ENCODE measurements at places on chromosomes 12 and 14.

DNA sequence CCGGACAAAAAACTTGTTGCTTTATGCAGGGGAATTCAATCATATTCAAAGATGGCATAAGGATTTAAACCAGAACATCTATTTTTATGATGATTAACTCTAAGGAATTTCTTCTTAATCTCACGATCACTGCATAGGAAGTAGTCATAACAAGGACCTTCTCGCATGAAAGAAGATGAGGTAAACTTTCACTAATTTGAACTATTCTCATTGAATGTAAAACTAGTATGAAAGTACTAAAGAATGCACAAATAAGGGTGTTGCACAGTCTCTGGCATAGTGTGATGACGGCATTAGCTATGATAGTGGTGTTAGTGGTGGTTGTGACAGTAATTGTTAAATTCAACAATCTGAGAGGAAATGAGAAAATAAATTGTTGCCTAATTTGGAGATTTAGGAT is 280.0 kb downstream of the SLC6A15 start:
- no peak overlapping the region for H3K27ac ChIP-seq
- DNase-seq = no peak
- no peak overlapping the region for H3K4me3 ChIP-seq
- no peaks in the 10 kb centered on the region for H3K36me3 ChIP-seq
- H3K4me1 ChIP-seq = peaks cover 6% of the 10 kb centered on the region

- DNase-seq = no peak
- H3K36me3 ChIP-seq = no peaks in the 10 kb centered on the region
- H3K27me3 ChIP-seq = no peaks in the 10 kb centered on the region
- no peak overlapping the region for H3K27ac ChIP-seq
- no peaks in the 10 kb centered on the region for H3K4me1 ChIP-seq
- no peak overlapping the region for H3K4me3 ChIP-seq
These were observed 117.6 kb downstream of the CMAS start for GRCh38 chr12:22163594-22163993.

- no peak overlapping the region for H3K4me3 ChIP-seq
- H3K36me3 ChIP-seq = no peaks in the 10 kb centered on the region
- H3K27me3 ChIP-seq = no peaks in the 10 kb centered on the region
- H3K27ac ChIP-seq = no peak overlapping the region
- no peak for DNase-seq
- peaks cover 11% of the 10 kb centered on the region for H3K4me1 ChIP-seq
These were observed 38.8 kb upstream of the NT5DC3 start for GRCh38 chr12:103879878-103880277.

DNA sequence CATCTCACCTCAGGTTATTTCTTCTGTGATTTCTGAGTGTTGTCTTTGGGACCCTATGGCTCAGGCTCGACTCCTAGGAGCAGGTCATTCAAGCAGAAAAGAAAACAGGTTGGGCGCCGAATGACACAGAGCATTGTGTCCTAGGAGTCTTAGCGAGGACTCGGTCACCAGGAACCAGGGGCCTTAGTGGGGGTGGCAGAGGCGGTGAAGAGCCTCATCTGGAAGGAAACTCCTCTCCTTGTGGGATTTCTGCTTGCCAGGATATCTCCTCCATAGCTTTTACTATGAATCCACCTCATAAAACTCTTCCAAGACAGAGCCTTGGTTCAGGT is 630 bp downstream of the PLEKHH1 start:
- peaks cover 35% of the 10 kb centered on the region for H3K4me1 ChIP-seq
- no peaks in the 10 kb centered on the region for H3K36me3 ChIP-seq
- peak overlapping the region; percentile 89 for H3K27ac ChIP-seq
- peaks cover 2% of the 10 kb centered on the region for H3K27me3 ChIP-seq
- DNase-seq = no peak
